ENCODE measurements at places on chromosomes 7 and 10.

GRCh38 chr7:12090757-12091221 lies 120.3 kb upstream of the TMEM106B start:
- DNase-seq: no peak

GRCh38 chr10:119478111-119478802 lies 64.3 kb downstream of the RGS10 start:
- DNase-seq: no peak

GRCh38 chr7:85185424-85186082 lies 1.3 kb downstream of the SEMA3D start:
- DNase-seq: peak; percentile 82

- DNase-seq: no peak
These were observed 14.5 kb upstream of the VCL start for GRCh38 chr10:73983096-73984047.

GRCh38 chr7:22561895-22562593 lies 62.1 kb upstream of the STEAP1B start:
- DNase-seq: peak; percentile 33

DNA sequence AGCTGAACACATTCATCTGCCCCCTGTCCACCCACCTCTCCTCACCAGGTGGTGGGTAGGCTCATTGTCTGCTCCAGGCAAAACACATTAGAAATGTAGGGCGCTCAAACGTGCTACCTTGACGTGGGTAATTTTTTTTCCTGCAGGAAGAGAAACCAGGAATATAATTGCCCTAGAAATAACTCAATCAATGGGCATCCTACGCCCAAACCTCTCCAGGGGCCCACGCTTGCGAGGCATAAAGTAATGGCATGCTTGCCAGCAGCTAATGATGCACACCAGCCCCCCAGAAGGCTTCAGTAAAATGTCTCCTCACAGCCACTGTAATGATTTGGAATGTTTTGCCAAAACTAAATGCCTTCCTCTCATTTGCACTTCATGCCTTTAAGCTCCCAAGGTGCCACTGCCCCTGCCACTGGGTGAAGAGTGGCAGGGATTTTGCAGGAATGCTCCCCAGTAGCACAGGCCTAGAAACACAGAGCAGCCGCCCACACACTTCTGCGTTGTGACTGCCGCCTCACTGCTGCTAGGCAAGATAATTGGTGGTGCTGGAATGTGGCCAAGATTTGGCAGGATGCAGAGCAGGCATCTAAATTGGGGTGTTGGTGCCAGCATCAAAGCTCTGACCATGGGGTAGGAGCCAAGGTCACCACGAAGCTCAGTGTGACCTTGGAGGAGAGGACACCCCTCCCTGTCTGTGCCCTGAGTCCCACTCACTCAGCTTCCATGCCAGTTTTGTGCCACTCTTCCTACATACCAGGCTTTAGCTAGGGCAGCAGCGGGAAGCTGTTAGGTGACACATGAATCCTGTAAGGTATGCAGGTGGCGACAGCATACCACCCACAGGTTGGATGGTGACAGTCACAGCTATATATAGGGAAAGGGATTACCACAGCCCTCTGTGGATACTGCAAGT lies 48.7 kb upstream of the PPP1R3C start:
- peak; percentile 7 for DNase-seq
